ENCODE measurements at places on chromosomes 1 and 21.

DNA sequence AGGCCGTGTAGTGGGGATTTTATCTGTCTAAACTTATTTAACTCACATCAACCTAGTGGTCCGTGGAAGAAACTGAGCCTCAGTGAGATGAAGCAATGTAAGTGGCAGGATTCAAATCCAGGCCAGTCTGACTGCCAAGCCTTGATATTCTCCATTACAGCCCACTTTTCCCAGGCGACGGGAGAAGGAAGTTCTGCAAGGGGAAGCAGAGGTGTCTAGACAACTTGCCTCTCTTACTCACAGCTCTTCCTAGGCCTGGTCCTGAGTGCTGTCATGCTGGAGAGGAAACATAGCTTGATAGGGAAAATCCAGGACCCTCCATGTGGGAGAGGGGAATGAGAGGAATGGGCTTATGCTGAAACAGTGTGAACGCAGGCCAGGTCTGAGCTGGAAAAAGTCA lies 9.1 kb downstream of the CTSE start:
- DNase-seq = no peak

DNA sequence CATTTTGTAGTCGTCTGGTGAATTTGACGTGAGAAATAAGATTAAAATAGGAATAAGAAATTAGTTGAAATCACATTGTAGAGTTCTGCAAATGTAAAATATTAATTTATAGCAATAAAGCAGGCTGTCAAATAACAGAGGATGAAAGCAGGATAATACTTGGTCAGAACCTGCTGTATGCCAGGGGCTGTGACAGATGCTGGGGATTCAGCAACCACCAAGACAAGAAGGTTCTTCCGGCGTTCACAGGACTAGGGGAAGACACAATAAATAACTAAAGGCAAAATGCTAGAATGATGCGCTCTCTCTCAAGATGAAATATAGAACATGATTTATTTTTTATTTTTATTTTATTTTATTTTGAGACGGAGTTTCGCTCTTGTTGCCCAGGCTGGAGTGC lies 6.8 kb upstream of the PARK7 start:
- no peak for DNase-seq

- DNase-seq = no peak
Measured at GRCh38 chr21:45617021-45617921, 26.3 kb upstream of the PCBP3 start.

GRCh38 chr1:219179293-219179692 lies 5.6 kb downstream of the LYPLAL1 start:
- DNase-seq = no peak

DNA sequence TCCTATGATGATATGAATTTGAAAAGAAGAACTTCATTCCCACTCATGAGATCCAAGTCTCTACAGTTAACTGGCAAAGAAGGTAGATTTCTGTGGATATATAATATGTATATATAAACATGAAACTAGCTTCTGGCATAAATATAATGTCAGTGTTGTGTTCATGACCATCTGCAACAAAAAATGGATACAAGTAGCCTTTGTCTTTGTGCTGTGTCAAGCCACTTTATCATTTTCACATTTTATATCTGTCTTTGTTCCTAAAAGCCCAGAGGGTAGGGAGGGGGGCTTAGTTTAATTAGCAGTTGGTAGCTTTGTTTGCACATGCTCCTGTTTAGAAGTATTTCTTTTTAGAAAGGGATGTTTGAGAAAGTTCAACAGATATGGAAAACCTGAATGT lies 56.2 kb upstream of the FASLG start:
- DNase-seq = no peak

- DNase-seq = no peak
Measured at GRCh38 chr1:227734546-227734855, 601 bp downstream of the JMJD4 start.

GRCh38 chr1:105337420-105337819 lies 1587.7 kb downstream of the AMY1C start:
- no peak for DNase-seq
